ENCODE measurements at places on chromosomes 12 and 14.

DNA sequence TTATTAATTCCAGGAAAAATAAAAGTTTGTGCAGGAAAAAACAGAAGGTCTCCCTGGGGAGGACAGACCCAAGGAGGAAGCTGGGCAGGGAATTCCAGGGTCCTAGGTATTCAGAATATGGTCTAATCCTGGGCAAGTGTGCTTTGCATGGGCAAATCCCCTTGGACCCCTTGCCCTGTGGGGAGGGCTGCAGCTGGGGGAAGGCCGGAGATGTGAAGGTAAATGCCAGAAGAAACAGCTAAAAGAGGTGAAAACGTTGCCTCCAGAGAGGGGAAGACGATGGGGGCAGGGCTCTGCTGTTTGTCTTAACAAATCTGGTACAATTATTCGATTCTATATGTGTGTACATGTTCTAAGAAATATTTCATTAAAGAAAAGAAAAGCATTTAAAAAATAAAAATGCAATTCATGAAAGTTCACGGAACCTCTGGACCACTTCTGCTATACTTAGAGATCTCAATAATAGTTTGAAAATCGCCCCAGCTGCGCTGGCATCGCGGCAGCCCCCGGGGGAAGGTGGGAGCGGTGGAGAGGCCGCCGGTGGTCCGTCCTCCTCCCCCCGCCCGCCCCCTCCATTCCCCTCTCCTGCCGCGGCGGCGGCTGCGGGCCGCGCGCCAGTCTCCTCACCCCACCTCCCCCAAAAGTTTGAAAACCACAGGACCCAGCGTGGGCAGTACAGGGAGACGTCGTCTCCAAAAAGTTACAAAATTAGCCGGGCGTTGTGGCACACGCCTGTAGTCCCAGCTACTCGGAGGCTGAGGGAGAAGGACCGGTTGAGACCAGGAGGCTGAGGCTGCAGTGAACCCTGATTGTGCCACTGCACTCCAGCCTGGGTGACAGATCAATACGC is 1.5 kb upstream of the PRPF40B start:
- no peak for DNase-seq

- no peak for DNase-seq
Measured at GRCh38 chr12:48247181-48247966, 44.3 kb upstream of the OR10AD1 start.

DNA sequence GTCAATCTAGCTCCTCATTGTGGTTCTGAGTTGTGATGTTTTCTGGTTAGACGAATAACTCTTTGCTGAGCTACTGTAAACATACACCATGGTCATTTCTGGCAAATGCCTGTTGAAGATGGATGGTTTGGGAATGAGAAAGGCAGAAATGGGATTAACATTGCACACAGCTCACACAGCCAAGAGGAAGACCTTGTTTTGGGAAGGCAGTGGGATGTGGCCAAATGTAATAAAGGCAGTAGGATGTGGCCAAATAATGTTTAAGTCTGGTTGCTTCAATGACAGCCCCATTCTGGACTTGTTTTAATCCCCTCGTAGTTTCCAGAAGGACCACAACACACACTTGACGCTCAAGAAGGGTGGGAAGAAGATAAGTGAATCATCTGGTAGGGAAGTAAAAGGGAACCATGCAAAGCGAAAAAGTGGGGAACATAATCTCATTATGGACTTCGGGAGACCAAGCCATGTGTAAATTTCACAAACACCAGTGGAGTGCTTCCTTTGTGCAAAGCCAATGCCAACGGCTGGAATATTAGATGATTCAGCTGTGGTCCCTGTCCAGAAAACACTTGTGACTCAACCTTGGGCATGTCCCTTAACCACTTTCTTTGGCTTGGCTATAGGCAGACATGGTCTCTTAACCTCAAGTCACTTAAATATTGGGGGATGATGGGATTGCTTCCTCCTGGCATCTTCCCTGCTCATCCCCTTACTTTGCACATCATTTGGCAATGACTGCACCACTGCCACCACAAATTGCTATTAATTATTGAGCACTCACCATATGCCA is 284.4 kb upstream of the CRY1 start:
- no peak for DNase-seq

- no peak for DNase-seq
Measured at GRCh38 chr14:27836386-27836785, 930.2 kb upstream of the FOXG1 start.

- DNase-seq = no peak
Measured at GRCh38 chr12:46208370-46208769, 60.5 kb downstream of the SLC38A1 start.

DNA sequence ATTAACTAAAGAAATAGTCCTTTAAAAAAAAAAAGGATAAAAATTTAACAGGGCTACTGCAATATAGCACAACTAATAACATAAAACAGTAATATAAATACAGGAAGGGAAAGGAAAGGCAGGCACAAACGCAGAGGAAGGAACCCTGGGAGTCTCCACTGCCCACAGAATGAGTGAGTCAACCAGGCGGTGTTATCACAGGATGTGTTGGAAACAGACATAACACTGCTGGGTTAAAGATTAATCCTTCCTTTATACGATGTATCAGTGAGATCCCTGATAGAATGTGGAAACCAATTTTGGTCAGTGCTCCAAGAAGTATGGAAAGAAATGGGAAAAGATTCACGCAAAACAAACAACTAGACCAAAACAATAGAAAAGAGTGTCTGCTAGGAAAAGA is 47.9 kb downstream of the FGD6 start:
- no peak for DNase-seq

GRCh38 chr12:53100466-53101151 is 2.7 kb upstream of the SOAT2 start:
- DNase-seq = no peak

DNA sequence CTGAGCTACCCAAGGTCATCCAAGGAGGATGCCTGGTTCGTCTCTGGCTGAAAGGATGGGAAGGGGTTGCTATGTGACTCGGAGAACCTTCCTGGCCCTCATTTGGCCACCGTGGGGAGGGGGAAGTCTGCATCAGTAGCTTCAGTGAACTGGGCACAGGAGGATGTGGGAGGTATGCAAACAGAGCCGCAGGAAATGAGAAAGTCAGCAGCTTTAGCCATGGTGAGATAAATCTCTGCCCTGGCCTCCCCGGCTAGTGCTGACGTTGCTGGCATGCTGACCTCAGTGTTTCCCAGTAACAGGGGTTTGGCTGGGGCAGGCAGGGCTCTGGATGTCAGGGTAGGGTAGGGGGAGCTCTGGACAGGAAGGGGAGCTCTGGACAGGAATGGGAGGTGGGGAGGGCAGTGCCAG is 2.3 kb upstream of the CEBPE start:
- DNase-seq = peak; percentile 31

DNA sequence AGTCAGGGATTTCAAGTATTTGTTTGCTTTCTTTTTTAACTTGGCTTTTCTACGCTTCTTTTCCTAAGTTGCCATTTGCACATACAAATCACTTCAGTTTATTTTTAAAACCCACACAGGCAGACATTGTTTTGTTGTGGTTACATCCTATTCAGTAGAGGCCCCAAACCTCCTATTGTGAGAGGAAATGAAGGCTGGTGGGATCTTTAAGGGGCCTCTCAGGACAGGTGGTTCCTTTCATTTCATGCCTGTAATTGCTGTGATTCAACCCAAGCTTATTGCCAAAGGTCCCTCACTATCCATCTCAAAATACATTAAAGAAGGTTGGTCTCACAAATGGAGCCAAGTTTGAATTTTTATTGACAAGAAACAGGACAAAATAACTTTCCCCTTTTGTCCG is 257.1 kb downstream of the ADAMTS20 start:
- DNase-seq = no peak

GRCh38 chr12:12153596-12153995 is 82.9 kb downstream of the BCL2L14 start:
- no peak for DNase-seq

- DNase-seq = no peak
Measured at GRCh38 chr12:12147111-12147510, 76.4 kb downstream of the BCL2L14 start.

GRCh38 chr14:93234798-93235197 is 27.7 kb downstream of the UBR7 start:
- DNase-seq = no peak

GRCh38 chr12:24560831-24561271 is 388.1 kb downstream of the BCAT1 start:
- no peak for DNase-seq

DNA sequence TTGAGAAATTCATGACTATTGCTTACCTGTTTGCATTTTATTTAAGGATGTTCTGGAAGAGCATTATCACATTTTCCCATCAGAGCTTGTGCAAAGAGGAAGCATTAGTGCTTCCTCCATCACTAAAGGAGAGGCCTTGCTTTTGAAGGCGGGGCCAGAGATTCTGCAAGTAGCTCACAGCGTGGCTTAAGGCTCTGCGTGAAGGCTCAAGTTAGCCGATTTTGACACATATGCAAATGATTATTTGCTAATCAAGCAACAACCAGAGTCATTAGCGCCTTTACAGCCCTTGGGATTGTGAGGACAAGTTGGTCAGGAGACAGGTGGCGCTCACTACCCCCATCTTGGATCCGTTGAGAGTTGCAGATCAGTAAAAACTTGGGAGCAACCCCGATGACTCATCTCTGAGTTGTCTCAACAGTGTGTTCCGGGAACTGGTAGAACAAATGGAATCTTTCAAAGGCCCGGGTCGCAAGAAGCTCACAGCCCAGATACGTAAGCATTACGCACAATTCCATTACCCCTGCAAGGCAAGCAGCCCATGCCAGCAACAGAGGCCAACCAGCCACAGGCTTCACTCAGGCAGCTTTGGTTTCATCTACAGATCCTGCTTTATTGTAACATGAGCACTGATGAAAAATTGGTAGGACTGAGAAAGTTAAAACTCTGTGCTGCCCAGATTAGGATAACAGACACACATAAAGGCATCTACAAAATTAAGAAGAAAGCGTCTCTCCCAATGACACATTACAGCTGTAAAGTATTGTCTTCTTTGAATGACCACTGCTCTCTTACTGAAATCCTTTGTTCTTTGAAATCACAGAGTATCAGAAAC is 34.9 kb upstream of the SPTSSA start:
- DNase-seq = no peak

DNA sequence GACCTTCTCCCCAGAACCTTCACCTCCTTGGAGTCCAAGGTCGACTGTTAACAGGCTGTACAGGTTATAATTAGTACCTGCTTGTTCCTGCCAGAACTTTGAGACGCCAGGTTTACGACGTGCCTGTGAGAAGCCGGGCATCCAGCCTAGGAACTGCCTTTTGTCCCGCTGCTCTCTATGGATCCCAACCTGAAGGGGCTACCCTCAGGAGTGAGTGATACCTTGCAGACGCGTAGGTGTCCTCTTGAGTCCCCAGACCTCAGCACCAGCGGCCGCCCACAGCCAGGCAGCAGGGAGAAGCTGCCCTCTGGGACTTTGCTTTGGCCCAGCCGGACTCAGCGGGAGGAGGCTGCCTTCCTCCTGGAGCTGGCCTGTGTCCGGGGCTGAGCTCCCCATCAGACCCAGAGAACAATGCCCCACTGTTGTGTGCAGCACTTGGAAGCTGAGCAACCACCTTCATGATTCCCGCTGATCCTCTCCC is 16.2 kb downstream of the SYNE3 start:
- DNase-seq = peak; percentile 81

DNA sequence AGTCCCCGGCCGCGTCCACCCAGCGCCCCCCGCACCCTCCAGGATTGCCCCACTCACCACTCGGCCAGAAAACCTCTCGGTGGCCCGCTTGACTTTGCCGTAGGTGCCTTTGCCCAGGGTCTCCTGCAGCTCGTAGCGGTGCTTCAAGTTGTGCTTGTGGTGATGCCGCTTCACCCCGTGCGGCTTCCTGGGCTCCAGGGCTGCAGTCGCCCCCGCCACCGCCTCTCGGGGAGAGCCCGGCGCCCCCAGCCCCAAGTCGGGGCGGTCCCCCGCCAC is 459 bp downstream of the NUAK1 start:
- DNase-seq = no peak

DNA sequence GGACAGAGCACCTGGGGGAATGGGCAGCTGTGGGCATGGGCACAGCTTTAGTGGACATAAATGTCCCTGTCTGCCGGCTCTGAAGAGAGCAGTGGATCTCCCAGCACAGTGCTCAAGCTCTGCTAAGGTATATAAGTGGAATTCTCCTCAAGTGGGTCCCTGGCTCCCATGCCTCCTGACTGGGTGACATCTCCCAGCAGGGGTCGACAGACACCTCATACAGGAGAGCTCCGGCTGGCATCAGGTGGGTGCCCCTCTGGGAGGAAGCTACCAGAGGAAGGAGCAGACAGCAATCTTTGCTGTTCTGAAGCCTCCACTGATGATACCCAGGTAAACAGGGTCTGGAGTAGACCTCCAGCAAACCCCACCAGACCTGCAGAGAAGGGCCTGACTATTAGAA is 25.0 kb upstream of the NUAK1 start:
- no peak for DNase-seq

DNA sequence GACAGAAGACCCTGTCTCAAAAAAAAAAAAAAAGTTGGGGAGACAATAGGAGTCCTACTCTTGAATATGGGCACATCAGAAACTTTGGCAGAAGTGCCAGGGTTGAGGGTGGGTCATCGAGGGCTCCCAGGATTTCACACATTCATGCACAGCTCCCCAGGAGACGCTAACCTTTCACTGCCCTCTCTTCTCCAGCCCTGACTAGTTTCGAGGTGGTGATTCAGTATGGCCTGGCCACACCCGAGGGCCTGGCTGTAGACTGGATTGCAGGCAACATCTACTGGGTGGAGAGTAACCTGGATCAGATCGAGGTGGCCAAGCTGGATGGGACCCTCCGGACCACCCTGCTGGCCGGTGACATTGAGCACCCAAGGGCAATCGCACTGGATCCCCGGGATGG is 29.4 kb upstream of the LRP1-AS start:
- no peak for DNase-seq

DNA sequence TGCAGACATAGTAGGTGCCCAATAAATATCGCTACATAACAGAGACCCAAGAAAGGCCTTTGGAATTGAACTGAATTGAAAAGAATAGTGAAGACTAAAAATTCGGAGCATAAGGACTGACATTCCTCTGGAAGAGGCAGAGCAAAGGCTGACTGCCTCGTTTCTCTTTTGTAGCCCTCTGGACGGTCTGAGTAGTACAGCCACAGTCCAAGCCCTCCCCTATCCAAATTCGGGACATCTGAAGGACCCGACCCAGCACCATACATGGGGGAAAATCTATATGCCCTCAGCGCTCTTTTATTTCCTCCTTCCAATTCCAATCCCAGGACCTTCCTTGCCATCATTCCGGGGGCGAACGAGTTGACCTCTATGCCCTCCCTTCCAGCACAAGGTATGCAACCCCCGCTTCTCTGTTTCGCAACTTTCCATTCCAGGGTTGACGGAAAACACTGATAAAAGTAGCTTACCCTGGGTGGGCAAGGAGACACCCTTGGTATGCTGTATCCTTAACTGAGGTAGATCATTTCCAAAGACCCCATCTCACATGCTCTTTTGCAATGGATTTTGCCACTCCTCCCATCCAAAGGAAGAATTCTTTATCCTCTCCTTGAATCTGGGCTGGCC is 127.4 kb upstream of the MAP1LC3B2 start:
- no peak for DNase-seq

Data from substantia nigra (tissue), 51 donors.